Panc1 (cell line): ENCODE measurements at places on chromosomes 5 and 9. TPM values are rescaled to one million over a fixed set of nuclear protein-coding genes. Genes with fewer than 3 reads are reported as not detected.

DNA sequence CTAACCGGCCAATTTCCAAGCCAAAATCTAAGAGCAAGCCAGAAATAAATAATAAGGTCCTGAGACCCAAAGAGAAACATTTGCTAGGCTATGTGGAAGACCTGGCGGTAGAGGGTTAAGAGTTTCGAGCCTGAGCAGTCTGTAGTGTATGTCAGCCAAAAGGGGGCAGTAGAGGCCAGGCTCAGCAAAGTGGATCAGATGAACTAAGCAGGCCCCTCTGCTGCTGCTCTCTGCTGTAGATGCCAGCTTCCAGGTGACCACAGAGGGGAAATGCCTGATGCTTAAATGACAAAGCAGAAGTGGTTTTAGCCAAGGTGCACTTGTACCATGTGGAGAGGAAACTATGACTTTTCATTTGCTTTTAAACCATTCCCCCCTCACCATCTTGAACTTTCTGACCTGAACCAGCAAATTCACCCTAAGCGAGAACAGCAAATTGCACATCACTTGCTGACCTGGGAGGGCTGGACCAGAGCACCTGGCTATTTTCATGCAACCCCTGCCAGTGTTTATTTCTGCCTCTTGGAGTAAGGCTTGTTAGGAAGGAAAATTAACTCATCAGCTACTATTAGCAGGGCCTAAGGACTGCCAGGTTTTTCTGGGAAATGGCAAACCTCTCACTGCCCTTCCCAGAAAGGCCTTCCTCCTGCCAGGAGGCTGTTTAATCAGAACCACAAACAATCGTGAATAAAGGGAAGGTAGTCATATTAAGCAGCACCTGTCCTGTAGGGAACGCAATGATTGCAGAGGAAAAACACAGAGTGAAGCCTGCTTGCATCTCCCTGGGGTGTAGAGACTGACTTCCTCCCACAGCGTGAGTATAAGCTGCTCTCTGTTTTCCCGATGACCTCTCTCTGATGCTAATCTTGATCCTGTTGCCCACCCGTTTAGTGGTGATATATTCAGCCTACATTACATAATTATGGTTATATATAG lies 818.2 kb downstream of the TLR4 start:
- H3K36me3 ChIP-seq: no peaks in the 10 kb centered on the region
- H3K4me3 ChIP-seq: no peak overlapping the region
- DNase-seq: peak; percentile 28

CDKN2B gene
- total RNA-seq: 0.05 TPM

DNA sequence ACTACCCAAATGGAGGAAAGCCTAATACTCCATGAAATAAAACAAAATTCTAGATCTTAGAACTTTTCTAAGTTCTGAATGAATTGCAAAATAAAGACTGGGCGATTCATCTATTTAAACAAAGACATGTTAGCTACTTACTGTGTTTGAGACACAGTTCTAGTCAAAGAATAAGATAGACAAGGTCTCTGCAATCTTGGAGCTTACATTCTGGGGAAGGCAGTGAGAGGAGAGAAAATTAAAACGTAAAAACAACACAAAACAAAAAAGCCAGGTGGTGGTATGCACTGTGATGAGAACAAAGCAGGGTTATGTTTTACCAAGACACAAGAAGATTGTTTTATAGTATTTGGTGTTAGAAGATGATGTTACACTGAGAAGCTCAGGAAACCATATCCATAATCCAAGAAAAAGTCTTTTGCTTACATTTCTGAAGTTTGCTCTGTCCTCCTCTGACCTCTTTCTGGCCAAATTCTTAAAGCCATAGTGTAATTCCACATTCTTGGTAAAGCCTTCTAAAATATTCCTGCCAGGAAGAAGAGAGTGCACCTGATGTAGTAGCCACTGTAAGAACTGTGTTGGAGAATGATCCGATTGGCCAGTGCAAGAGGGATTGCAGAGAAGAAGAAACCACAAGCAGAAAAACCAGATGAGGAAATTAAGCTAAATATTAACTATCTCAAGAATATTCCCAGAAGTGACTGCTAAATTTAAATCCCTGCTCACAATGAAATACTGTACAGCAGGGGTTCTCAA lies 218.4 kb downstream of the PCSK1 start:
- H3K27ac ChIP-seq: 0 out of 2 replicates have a peak overlapping the region, but pooled peaks have one; percentile 13
- no peak overlapping the region for H3K4me3 ChIP-seq
- no peaks in the 10 kb centered on the region for H3K27me3 ChIP-seq
- H3K36me3 ChIP-seq: no peaks in the 10 kb centered on the region

GRCh38 chr5:131163276-131164119 lies 1.6 kb downstream of the HINT1 start:
- no peaks in the 10 kb centered on the region for H3K27me3 ChIP-seq
- peaks cover 34% of the 10 kb centered on the region for H3K36me3 ChIP-seq
- H3K4me1 ChIP-seq: peaks cover 13% of the 10 kb centered on the region
- no peak for DNase-seq

- no peaks in the 10 kb centered on the region for H3K36me3 ChIP-seq
- H3K4me1 ChIP-seq: no peaks in the 10 kb centered on the region
- DNase-seq: no peak
- H3K27ac ChIP-seq: no peak overlapping the region
- no peak overlapping the region for H3K4me3 ChIP-seq
- H3K27me3 ChIP-seq: no peaks in the 10 kb centered on the region
These were observed 73.4 kb upstream of the CDH6 start for GRCh38 chr5:31119938-31120641.

GRCh38 chr9:127455324-127455992 lies 4.1 kb downstream of the LRSAM1 start:
- H3K4me1 ChIP-seq: peaks cover 6% of the 10 kb centered on the region; the same call in 1 of the 2 replicates
- no peaks in the 10 kb centered on the region for H3K27me3 ChIP-seq
- no peak overlapping the region for H3K27ac ChIP-seq
- H3K4me3 ChIP-seq: no peak overlapping the region

GRCh38 chr5:102306121-102306520 lies 10.0 kb upstream of the SLCO4C1 start:
- DNase-seq: no peak
- H3K36me3 ChIP-seq: no peaks in the 10 kb centered on the region
- no peaks in the 10 kb centered on the region for H3K27me3 ChIP-seq
- H3K27ac ChIP-seq: no peak overlapping the region

EGFLAM gene
- 14.8 TPM for total RNA-seq

DNA sequence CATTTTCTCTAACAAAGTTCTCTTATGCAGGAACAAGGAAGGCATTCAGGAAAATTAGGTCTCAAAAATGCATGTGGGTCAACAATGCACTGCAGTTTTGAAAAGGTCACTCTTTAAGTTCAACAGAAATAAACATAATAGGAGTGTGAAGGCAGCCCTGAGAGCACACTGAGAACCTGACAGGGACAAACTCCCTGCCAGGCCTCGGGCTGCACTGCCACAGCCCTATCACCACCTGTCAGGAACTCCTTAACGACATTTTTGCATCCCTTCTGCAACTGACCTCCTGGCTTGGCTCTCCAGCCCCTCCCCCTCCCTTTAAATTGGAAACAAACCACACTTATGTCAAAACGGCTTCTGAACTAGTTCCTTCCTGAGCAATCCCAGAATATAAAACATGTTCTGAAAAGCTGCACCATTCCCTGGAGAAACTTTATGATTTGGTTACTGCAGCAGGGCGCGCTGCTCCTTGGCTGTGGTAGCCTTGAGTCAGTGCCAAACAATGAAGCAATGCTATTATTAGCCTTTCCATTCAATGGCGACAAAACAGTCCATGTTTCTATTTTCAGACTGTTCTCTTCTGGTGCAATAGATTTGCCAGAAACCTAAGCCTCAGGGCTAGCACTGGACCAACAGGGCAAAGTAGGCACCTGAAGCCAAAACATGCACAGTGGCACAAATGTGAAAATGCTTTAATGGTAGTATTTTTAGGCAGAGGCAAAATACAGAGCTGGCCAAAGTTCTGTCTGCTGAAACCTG lies 160.1 kb upstream of the ZNF608 start:
- H3K36me3 ChIP-seq: no peaks in the 10 kb centered on the region
- DNase-seq: no peak
- H3K4me1 ChIP-seq: peaks cover 31% of the 10 kb centered on the region
- H3K4me3 ChIP-seq: no peak overlapping the region

CA9 gene
- total RNA-seq: 0.31 TPM

- peak overlapping the region; percentile 63 for H3K4me3 ChIP-seq
- no peaks in the 10 kb centered on the region; the same call in none of the 2 replicates for H3K4me1 ChIP-seq
- no peaks in the 10 kb centered on the region for H3K27me3 ChIP-seq
- no peaks in the 10 kb centered on the region for H3K36me3 ChIP-seq
These were observed 1.1 kb downstream of the NFIB start for GRCh38 chr9:14312719-14313377.

FBLL1 gene
- 7.5 TPM for total RNA-seq

CDO1 gene
- total RNA-seq: not detected

ALG2 gene
- 20.8 TPM for total RNA-seq

DNA sequence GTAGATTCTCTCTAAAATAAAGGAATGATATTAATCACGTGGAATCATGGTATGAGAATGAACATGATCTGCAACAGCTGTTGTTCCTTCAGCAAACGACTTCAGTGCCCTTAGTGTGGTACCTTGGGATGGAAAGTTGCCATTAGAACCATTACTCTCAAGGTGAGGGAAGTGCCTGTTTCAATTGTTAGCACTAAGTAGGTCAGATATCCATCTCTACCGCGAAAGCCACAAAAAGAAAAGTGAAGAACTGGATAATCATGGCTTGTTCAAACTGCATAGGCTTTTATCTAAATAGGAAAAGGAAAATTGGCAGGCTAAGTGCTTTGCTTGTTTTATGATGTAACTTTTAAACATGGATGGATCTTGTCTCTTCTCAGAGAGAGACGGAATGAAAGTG lies 380.7 kb downstream of the MRPS30 start:
- H3K27me3 ChIP-seq: no peaks in the 10 kb centered on the region
- no peaks in the 10 kb centered on the region for H3K4me1 ChIP-seq
- H3K4me3 ChIP-seq: no peak overlapping the region
- H3K27ac ChIP-seq: no peak overlapping the region

CAVIN4 gene
- 0.82 TPM for total RNA-seq

DNA sequence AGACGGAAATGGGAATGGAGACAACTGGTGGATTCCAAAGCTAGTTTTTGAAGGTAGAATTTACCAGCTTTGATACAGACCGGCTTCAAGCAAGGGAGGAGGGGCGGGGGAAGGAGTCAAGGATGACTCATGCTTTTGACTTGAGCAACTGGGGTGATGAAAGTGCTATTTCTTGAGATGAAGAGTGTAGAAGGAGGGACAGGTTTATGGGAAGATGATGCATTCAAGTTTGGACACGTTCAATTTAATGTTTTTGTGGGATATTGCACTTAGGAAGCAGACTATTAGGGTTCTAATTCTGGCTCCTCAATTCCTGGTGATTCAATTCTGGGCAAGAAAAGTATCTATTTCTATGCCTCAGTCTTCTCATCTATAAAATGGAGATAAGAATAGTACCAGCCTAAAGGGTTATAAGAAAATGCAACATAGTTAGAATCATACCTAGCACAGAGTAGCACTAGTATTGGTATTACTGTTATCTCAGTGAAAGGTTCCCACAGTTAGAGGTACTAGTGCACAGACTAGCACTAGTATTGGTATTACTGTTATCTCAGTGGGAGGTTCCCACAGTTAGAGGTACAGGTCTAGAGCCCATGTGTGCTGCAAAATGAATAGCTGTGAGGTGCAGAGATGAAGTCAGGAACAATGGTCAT lies 4.6 kb downstream of the NIPAL4 start:
- peaks cover 13% of the 10 kb centered on the region for H3K27me3 ChIP-seq
- H3K4me1 ChIP-seq: no peaks in the 10 kb centered on the region
- no peak overlapping the region for H3K27ac ChIP-seq
- H3K36me3 ChIP-seq: no peaks in the 10 kb centered on the region; the same call in 1 of the 2 replicates

- H3K4me1 ChIP-seq: no peaks in the 10 kb centered on the region
- no peaks in the 10 kb centered on the region for H3K36me3 ChIP-seq
These were observed 1755.8 kb upstream of the WWC1 start for GRCh38 chr5:166535641-166536040.
